Pulmonary artery endothelial cell (primary cell): ENCODE measurements at places on chromosomes 6 and 20.

DNA sequence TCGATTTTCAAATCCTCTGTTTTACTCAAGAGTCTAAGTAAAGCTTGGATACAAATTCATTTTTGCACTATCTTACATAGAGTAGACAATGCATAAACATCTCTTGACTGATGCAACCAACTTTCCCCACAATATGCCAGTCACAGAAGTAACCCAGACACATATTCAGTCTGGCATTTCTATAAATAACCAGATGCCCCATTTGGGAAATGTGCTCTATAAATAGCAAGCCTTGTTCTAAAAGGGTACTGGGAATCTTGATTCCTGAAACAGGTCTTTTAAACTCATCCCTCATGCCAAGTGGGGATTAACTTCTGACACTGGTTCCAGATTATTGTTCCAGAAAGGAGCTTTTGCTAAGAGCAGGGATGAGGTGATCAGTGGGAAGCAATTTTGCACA is 411.7 kb downstream of the EPM2A start:
- no peak for DNase-seq

GRCh38 chr20:58619864-58620431 is 31.1 kb upstream of the STX16 start:
- no peak for DNase-seq

- no peak for DNase-seq
Measured at GRCh38 chr6:169323221-169323620, 69.6 kb upstream of the THBS2 start.

- no peak for DNase-seq
Measured at GRCh38 chr6:22949967-22950366, 380.6 kb downstream of the HDGFL1 start.

- no peak for DNase-seq
Measured at GRCh38 chr6:129730477-129731165, 20.6 kb upstream of the ARHGAP18 start.

GRCh38 chr6:116564921-116565872 is 6.1 kb upstream of the RWDD1 start:
- no peak for DNase-seq

DNA sequence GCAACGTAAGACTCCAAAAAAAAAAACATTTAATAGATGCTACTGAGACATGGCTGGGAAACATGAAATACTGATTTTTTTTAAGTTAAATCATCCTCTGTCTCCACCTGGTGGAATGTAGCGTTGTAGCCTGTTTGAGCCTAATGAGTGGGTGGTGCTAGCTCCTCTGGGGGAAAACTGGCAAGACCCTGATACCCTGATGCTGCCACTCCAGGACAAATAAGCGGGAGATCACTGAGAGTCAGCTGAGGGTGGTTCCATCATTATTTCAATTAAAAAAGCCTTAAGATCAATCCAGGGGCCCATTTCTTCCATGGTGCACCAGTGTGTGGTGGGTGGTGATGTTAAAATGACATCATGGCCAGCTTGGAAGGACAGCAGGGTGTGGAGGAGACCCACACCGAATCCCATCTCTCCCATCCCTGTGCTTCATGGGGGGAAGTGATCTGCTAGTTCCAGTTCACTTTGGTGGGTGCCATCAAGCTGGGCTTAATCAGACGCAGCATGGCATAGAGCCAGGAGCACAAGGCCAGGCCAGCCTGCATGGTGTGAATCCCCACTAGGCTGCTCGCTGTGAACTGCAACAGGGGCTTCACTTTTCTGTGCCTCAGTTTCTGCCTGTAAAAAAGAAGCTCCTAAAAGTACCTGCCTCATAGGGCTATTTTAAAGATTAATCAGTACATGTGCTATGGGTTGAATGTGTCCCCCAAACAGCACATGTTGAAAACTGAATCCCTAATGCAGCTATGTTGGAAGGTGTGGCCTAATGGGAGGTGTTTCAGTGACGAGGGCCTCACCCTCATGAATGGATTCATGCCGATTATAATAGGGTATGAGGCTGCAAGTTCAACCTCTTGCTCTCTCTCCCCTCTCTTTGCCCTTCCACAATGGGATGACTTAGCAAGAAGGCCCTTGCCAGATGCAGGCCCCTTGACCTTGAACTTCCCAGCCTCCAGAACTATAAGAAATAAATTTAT is 13.0 kb upstream of the MRPS10 start:
- no peak for DNase-seq

DNA sequence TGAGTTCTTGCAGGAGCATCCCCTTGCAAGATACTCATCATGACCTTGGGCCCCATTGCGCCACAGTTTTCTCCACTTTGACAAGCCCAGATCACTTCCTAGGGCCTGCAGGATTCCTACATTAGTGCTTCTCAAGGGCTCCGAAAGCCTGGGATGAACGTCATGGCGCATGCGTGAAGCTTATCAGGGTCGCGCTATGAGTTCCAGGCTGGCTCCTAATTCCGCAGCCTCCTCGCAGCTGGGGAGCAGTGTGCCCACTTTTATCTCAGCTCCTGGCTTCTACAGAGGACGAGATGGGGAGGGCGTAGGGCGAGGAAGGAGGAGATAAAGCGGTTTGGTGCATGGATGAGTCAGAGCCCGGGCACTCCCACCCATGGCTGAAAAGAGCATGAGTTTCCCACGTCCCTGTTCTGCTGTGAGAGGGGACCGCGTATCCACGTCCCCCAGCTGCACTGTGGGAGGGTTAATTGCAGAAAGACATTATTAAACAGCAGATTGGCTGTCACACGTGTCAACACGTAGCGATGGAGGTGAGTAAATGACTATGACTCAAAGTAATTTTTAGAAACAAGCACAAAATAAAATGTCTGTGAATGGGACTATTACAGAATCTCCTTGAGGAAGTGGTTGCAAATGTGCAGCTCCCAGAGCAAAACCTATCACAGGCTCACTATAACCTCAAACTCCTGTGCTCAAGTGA is 72.9 kb upstream of the DSP start:
- DNase-seq, result no peak

DNA sequence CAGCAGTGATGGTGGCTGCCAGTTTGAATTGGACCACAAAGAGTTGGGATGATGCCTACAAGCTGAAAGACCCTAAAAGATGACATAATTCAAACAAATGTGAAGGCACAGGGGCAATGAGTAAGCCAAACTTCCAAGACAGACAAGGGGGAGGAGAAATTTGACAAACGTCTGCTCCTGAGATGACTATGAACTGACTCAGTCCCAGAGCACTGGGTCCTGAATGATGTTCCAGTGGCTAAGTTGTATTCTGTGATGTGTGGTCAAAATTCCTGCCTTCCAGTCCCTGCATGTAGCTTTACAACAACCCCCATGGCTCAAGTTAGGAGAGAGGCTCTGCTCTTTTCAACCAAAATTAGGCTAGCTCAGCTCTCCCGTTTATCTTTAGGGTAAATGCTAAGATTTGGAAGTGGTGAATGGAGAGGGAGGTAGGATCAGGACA is 86.1 kb upstream of the SIRPA start:
- no peak for DNase-seq

DNA sequence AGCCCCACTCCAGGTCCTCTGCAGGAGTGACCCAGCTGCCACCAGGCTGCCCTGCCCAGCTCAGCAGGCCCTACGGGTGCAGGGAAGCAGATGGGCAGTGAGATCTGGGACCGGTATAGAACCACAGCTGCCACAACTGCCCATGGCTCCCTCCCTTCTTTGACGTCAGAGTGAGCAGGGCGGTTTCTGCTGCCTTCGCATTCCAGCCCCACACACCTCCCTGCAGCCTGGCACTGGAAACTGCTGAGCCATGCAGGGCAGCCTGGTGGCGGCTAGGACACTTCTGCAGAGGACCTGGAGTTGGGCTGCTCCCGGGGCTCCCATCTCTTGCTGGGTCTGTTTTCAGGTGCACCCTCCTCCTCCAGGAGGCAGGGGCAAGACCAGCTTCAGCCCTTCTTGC is 101.6 kb upstream of the CD93 start:
- no peak for DNase-seq

DNA sequence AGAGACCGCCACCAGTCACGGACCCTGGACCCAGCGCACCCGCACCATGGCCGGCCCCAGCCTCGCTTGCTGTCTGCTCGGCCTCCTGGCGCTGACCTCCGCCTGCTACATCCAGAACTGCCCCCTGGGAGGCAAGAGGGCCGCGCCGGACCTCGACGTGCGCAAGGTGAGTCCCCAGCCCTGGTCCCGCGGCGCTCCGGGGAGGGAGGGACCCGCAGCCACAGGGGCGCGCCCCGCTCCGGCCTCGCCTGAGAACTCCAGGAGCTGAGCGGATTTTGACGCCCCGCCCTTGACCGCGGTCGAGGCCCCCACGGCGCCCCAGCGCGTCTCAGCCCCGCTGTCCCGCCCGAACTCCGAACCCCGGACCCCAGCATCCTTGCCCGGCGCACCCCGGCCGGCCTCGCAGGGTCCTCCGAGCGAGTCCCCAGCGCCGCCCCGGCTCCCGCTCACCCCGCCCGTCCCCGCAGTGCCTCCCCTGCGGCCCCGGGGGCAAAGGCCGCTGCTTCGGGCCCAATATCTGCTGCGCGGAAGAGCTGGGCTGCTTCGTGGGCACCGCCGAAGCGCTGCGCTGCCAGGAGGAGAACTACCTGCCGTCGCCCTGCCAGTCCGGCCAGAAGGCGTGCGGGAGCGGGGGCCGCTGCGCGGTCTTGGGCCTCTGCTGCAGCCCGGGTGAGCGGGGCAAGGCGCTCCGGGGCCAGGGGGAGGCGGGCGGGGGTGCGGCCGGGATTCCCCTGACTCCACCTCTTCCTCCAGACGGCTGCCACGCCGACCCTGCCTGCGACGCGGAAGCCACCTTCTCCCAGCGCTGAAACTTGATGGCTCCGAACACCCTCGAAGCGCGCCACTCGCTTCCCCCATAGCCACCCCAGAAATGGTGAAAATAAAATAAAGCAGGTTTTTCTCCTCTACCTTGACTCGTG is at the start of gene OXT:
TSS of gene OXT (plus strand) at position 11 of the 920 bp plus-strand sequence. CDS start at position 47, 36 bp downstream.
- no peak for DNase-seq

DNA sequence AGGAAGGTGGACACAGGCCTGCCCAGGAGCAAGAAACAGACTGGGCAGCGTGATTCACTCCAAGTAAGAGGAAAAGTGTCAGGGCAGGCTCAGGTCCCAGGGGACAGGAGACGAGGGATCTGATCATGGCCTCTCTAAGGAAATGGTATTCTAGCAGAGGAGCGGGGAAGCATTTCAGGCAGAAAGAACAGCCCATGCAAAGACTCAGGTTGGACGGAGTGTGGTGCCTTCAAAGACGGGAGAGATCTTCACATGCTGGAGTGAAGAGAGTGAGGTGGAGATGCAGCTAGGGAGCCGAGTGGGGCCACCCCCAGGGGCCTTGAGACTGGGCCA is 161.1 kb downstream of the SYCP2 start:
- no peak for DNase-seq

DNA sequence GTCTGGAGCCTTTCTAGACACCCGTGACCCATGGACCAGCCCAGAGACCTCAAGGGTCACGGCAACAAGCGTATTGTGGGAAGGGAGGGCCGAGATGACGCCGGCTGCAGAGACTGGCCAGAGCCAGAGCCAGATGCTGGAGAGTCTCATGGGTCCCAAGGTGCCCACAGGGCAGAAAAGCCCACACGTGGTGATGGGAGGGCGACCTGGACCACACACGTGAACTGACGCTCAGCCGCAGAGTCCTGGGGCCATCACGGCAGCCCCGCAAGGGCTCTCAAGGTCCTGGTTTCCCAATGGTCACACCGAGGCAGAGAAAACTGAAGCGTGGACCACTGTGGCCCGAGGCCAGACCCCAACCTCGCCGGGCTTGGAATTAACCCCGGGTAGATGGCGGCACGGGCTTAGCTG is 92.6 kb downstream of the YTHDF1 start:
- no peak for DNase-seq

DNA sequence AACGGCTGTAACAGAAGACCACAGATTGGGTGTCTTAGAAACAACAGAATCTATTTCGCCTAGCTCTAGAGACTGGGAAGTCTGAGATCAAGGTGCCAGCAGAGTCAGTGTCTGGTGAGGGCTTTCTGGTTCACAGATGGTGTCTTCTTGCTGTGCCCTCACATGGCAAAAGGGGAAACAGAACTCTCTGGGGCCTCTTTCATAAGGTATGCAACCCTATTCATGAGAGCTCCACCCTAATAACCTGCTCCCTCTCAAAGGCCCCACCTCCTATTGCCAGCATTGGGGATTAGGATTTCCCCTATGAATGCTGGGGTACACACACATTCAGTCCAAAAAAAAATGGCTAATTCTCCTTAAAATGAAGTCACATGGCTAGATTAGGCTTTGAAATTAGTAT is 10.0 kb downstream of the TXNDC5 start:
- DNase-seq, result no peak

DNA sequence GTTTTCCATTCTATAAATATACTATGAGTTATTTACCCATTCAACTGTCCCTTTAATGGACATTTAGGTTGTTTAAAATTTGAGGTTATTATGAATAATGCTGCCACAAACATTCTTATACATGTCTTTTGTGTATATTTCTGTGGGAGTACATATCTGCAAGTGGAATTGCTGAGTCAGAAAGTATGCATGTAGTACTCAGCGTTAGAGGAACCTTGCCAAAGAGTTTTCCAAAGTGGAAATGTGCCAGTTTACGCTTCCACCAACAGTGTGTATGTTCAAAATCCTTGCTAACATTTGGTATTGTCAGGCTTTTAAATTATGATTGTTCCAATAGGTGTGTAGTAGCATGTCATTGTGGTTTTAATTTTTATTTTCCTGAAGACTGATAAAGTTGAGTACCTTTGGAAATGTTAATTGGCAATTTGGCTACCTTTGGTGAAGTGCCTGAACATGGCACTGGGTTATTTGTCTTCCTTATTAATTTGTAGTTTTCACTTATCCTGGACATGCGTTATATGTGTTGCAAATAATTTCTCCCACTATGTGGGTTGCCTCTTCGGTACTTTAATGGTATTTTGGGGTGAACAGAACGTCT is 341.2 kb downstream of the CD83 start:
- DNase-seq, result no peak

- no peak for DNase-seq
Measured at GRCh38 chr20:1867495-1868260, 27.5 kb upstream of the SIRPA start.

- DNase-seq, result no peak
Measured at GRCh38 chr6:5403076-5403475, 141.8 kb downstream of the FARS2 start.

DNA sequence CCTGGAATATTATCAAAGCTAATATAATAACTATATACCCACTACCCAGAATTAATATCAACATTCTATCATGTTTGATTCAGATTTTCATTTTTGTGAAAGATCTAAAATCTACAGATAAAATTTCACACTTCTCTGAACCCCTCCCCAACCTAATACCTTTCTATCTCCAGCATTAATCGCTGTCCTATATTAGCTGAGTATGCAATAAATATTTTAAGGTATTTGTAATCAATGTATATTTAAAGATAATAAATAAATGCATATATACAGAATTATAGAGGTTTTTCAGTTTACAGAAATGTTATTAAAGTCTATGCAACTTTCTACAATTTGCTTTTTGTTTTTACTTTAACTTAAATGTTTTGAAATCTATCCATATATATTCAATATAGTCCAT is 156.7 kb upstream of the NRSN1 start:
- no peak for DNase-seq

GRCh38 chr6:42805297-42805861 is 23.5 kb downstream of the BICRAL start:
- DNase-seq, result no peak

- DNase-seq, result no peak
Measured at GRCh38 chr6:122072014-122072647, 327.3 kb upstream of the HSF2 start.
